ENCODE measurements at places on chromosomes 4 and X.

DNA sequence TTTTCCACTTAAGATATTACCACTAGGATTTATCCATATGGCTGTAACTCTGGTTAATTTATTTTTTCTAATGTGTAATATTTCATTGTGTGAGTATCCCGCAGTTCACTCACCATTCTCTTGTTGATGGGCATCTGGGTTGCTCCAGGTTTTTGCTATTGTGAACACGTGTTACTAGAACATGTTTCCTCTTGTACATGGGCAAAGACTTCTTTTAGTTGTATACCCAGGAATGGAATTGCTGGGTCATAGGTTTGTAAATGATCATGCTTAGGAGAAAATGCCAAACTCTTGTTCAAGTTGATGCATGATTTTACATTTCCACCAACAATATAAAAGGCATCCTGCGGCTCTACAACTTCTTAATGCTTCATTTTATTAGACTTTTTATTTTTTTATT is 26.8 kb downstream of the SYNPO2 start:
- DNase-seq: no peak

DNA sequence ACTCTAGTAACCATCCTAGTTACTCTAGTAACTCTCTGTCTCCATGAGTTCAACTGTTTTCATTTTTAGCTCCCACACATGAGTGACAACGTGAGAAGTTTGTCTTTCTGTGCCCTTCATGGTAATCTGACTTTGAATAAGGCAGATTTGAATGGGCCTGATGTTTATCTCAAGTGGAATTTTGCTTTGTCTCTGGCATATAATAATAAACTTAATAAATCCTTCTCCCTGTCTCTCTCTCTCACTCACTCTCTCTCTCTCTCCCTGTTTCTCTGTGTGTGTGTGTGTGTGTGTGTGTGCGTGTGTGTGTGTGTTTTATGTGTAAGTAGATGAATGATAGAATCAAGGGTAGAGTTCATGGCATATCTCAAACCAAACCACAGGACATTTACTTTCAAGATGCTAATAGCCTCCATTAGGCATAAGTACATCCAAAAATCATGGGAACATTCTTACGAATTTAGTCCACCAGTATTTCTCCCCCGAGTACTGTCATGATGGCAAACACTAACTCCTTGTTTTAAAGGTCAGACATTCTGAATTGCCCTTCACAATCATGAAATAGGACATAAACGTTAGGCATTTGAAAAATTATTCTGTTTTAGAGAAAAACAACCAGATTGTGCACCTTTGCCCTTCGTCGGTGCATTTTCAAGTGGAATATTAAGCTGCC is 193.1 kb downstream of the SPATA18 start:
- no peak for DNase-seq

DNA sequence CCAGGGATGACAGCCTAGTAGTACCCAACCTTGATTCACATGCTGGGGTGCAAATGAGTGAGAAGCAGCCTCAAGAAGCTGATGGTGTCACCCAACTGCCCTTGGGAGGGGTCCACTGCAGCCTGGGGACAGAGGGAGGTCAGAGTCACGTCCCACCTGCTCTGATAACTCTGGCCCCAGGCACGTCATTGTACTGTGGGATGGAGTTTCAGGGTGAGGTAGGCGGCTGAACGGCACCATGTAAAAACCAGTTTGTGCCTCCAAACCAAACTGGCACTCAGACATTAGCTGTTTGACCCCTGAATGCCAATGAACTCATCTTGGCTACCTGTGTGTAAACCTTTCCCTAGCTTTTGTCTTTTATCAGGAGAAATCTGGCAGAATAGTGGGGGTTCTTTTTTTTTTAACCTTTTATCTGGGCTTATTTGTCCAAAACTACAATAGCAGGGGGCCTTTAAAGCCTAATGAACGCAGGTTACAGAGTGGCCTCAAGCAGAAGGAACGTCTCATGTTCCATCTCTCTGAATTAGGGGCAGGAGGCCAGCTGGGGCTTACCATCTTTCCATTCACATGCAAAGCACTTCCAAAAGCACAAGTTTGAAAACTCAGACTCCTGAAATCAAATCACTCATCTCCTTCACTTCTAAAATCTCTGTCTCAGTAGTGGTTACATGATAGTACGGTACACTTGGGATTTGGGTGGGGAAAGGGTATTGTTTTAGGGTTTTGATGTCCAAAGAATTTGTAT is 89.4 kb downstream of the IRF2 start:
- peak; percentile 61 for DNase-seq

DNA sequence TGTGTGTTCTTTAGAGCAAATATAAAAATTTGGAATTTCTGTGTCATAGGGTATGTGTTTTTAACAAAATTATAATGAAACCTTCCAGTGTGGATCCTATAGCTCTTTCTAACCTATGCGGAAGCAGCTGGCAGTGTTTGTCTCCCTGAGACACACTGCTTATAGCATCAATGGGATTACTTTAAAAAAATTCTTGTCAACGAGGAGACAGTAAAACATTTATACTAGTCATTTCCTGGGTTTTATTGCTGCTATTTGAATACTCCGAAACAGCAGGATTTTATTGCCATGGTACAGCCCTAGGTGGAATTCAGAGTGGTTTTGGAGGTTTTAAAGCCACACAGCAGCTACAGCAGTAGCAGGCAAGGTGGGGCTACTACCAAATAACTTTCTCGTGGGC is 145.1 kb upstream of the IL1RAPL2 start:
- no peak for DNase-seq

DNA sequence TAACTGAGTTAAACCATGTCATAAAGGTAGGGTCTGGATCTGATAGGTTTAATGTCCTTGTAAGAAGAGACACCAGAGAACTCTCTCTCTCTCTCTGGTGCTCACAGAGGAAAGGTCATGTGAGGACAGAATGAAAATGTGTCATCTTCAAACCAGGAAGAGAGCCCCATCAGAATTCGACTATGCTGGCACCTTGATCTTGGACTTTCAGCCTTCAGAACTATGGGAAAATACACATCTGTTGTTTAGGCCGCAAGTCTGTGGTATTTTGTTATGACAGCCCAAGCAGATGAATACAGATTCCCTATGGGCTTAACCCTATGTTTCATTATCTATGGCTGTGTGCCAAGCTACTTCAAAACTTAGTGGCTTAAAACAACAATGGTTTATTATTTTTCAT is 105.5 kb upstream of the DDIT4L start:
- DNase-seq: no peak

DNA sequence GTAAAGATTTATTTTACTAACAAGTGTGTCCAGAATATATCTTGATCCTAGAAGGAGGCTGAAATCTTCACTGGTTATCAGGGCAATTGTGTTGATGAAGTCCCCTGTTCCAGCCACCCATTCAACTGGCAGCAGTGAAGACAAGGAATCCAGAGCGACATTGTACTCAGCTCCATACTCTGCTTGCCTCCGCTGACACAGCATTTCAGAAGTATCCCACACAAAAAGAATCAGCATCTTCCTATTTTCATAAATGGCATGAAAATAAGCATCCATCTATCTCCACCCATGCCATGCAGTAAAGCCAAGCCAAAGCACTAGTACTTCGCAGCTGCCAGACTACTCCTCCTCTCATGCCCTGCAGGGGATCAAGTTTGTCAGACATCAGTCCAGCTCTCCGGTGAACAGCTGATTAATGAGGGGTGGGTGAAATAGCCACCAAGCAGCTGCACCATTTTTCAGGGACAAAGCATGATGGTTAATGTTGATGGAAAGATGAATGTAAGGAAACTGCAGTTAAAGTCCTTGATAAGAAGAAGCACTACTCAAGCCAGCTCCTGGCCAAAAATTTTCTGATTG is 54.0 kb downstream of the COL25A1 start:
- no peak for DNase-seq

DNA sequence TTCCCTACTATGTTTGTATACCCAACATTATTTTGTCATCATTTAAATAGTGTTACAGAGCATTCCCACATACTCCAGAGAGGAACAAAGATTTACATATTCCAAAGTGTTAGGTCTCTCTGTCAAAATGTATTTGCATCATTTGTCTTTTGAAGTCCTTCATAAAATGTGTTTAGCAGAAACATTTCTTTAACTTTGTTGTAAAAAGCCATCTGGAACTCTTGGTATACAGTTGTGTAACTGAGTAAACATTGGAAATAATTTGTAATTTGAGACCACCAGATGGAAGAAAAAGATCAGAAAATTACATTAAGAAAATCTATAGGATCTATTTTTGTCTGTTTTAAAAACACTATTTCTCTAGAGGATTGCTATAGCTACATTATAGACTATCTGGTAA is 56.6 kb upstream of the ALB start:
- DNase-seq: no peak

DNA sequence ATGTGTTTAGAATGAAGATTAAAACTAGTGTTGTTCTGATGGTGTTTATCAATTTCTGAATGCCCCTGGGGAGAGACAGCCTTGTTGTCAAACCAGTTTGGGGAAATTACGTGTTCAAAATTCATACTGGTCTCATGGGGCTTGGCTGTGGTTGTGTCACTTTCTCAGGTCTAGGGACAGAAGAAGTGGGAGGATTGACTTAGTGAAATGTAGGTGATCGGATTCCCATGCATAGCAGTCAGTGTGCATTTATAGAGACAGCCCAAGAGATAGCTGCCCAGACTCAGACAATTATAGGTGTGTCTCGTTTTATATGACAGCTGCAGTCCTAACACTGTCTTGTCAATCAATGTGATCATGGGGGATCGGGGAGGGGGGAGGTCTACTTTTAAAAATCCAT is 94.4 kb upstream of the CLCN4 start:
- DNase-seq: no peak
